Tongue (tissue), 3 donors: ENCODE measurements at places on chromosomes 13 and 19. TPM values are rescaled to one million over a fixed set of nuclear protein-coding genes. Genes with fewer than 3 reads are reported as not detected.
A peak's percentile ranks its signal among the peaks of the same experiment; 100 is the strongest.

DNA sequence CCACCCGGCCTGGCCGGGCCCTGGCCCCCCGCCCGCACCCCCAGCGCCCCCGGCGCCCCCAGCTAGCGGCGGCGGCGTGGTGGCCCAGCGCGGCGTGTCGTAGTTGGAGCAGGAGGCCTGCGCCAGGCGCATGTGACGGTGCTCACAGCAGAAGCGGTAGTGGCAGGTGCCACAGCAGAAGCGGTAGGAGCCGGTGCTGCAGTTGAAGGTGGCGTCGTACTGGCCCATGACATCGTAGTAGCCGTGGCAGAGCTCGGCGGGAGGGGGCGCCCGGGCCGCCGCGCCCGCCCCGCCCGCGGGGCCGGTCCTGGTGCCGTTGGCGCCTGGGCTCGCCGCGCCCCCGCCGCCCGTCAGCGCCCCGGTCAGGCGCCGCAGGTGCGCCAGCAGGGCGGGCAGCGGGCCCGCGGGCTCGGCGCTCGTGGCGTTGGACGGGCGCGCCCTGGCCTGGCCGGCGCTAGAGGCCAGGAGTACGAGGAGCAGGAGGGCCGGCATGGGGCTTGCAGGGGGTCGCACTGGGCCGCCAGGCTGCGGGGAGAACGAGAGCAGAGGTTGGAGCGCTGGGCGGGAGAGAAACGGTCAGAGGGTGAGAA, 633 bp downstream of the SHISA7 start:
- no peak for DNase-seq

- peak; percentile 16 for DNase-seq
Measured at GRCh38 chr13:54185785-54186184, 1157.2 kb downstream of the OLFM4 start.

- DNase-seq: no peak
Measured at GRCh38 chr19:45413497-45413896, 7.1 kb downstream of the POLR1G start.

- no peak for DNase-seq
Measured at GRCh38 chr13:32024750-32025149, 6.8 kb upstream of the FRY start.

GRCh38 chr13:99176309-99177276, 24.1 kb upstream of the UBAC2 start:
- DNase-seq: peak; percentile 79

DNA sequence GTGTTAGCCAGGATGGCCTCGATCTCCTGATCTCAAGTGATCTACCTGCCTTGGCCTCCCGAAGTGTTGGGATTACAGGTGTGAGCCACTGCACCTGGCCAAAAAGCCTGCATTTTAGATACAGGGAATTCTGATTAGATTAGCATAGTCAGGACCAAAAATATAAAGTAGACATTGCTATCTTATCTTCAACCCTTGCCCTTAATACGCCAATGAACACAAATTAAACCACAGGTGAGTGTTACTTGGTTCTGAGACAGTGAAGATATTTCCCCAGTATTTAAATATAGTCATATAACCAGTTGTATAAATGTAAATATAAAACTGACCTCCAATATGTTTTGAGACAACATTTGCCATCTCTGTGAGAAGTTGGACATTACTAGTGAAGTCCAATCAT, 52.1 kb upstream of the STK24 start:
- DNase-seq: no peak

DNA sequence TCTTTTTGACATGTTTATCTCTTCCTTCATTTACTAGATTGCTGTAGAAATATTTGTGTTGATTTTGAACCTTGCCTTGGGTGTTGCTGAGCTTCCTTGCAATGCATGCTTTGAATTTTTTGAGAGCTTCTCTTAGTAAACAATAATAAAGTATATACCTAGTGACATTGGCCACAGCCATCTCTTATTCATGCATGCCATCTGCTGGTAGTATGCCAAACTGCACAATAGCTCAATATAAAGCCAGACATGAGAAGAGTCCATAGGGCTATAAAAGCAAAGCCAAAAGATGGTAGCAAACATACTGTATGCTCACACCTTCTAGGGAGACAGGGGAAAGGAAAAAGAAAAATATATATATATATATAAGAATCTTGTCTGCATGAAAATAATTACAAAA, 18.9 kb upstream of the ZSCAN5A start:
- DNase-seq: peak; percentile 28

DNA sequence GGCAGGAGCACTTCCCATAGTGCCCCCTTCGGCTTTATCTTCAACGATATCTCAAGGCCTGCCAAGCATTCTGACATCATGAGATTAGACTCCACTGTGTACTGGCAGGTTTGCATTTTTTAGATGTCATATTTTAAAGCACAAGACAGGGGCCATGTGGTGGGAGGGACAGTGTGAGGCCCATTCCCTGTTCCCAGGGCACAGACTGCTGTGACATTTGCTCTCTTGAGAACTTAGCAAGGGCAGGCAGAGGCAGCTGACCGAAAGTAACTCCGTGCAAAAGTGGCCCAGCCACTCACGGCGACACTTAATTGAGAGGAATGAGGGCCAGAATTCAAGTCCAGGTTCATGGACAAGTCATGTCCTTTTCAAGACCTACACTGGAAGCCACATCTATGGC, 201.8 kb downstream of the COL4A1 start:
- DNase-seq: no peak

SPACA4 gene
- not detected for total RNA-seq

CILP2 gene
- 5.5 TPM for total RNA-seq

LRRC63 gene
- not detected for total RNA-seq

GAPDHS gene
- total RNA-seq: not detected

C19orf38 gene
- total RNA-seq: 3.9 TPM

TUBB4A gene
- total RNA-seq: 1.6 TPM
